ENCODE measurements at places on chromosomes 12 and 14. TPM values are rescaled to one million over a fixed set of nuclear protein-coding genes. Genes with fewer than 3 reads are reported as not detected.

RNASE3 gene
- not detected for total RNA-seq

KRT71 gene
- total RNA-seq, result not detected

FAM222A gene
- total RNA-seq, result 14.2 TPM

CCDC197 gene
- total RNA-seq, result not detected

AP4S1 gene
- 9.2 TPM for total RNA-seq

TMTC2 gene
- 3.6 TPM for total RNA-seq

FBLN5 gene
- total RNA-seq, result 0.26 TPM

NR1H4 gene
- not detected for total RNA-seq

RNF212B gene
- total RNA-seq, result not detected

FRS2 gene
- 22.9 TPM for total RNA-seq

RPGRIP1 gene
- total RNA-seq, result 1.5 TPM

LLPH gene
- total RNA-seq, result 20.9 TPM

SLC17A8 gene
- not detected for total RNA-seq

TIMELESS gene
- 34.2 TPM for total RNA-seq

ARHGEF25 gene
- total RNA-seq, result 20.0 TPM

CPSF2 gene
- total RNA-seq, result 80.3 TPM

MLEC gene
- 124 TPM for total RNA-seq

NEUROD4 gene
- total RNA-seq, result not detected

NAB2 gene
- total RNA-seq, result 14.0 TPM

PMCH gene
- not detected for total RNA-seq

TMEM52B gene
- total RNA-seq, result not detected

TAS2R13 gene
- 0.90 TPM for total RNA-seq

NGB gene
- total RNA-seq, result not detected

EIF2S3B gene
- 7.6 TPM for total RNA-seq

CFAP54 gene
- 2.5 TPM for total RNA-seq

CPNE6 gene
- not detected for total RNA-seq

ZNF641 gene
- 35.3 TPM for total RNA-seq

BBS10 gene
- total RNA-seq, result 6.5 TPM

PRB4 gene
- not detected for total RNA-seq

SLCO1C1 gene
- total RNA-seq, result 0.26 TPM

PLCZ1 gene
- not detected for total RNA-seq

INHBE gene
- not detected for total RNA-seq

SSPN gene
- 2.7 TPM for total RNA-seq

FBXO21 gene
- 44.7 TPM for total RNA-seq

MGST1 gene
- total RNA-seq, result 55.9 TPM

KLRK1 gene
- total RNA-seq, result not detected

PAPOLA gene
- total RNA-seq, result 161 TPM

TC2N gene
- total RNA-seq, result 1.4 TPM

PHETA1 gene
- 14.8 TPM for total RNA-seq

SERPINA5 gene
- 0.26 TPM for total RNA-seq

DAO gene
- total RNA-seq, result 0.41 TPM

PTPRB gene
- 162 TPM for total RNA-seq

CSRP2 gene
- 185 TPM for total RNA-seq

DRAM1 gene
- total RNA-seq, result 26.9 TPM

AQP2 gene
- total RNA-seq, result 0.05 TPM

SPTLC2 gene
- 63.6 TPM for total RNA-seq

ADGRD1 gene
- total RNA-seq, result 1.7 TPM

RAD9B gene
- 0.54 TPM for total RNA-seq

TMEM132C gene
- total RNA-seq, result not detected

SLC6A13 gene
- 0.90 TPM for total RNA-seq

TRIM9 gene
- total RNA-seq, result 2.3 TPM

CCDC92 gene
- 25.0 TPM for total RNA-seq

AMIGO2 gene
- total RNA-seq, result 24.2 TPM

A2M gene
- total RNA-seq, result 1.4 TPM

PIK3C2G gene
- total RNA-seq, result not detected

NUMB gene
- 218 TPM for total RNA-seq

EFS gene
- 17.8 TPM for total RNA-seq

CLEC2B gene
- not detected for total RNA-seq
